ENCODE measurements at places on chromosomes 11 and 22.

- H3K4me1 ChIP-seq, result peaks cover 5% of the 10 kb centered on the region
- peak; percentile 65 for DNase-seq
- no peaks in the 10 kb centered on the region for H3K27me3 ChIP-seq
- no peaks in the 10 kb centered on the region for H3K36me3 ChIP-seq
- no peak overlapping the region for H3K27ac ChIP-seq
Measured at GRCh38 chr22:41966607-41967240, 2.5 kb upstream of the SEPTIN3 start.

- peaks cover 41% of the 10 kb centered on the region for H3K4me1 ChIP-seq
- H3K27ac ChIP-seq, result peak overlapping the region; percentile 7
- H3K27me3 ChIP-seq, result no peaks in the 10 kb centered on the region
- H3K4me3 ChIP-seq, result peak overlapping the region; percentile 92
- peaks cover 18% of the 10 kb centered on the region for H3K36me3 ChIP-seq
- no peak for DNase-seq
Measured at GRCh38 chr11:57713835-57714234, 1.4 kb downstream of the TMX2 start.

GRCh38 chr22:33209930-33210784 lies 152.0 kb upstream of the SYN3 start:
- H3K27ac ChIP-seq, result peak overlapping the region; percentile 46
- no peaks in the 10 kb centered on the region for H3K4me1 ChIP-seq
- DNase-seq, result peak; percentile 28
- no peak overlapping the region for H3K4me3 ChIP-seq

- H3K27ac ChIP-seq, result no peak overlapping the region
- H3K36me3 ChIP-seq, result peaks cover 90% of the 10 kb centered on the region
- no peak overlapping the region for H3K4me3 ChIP-seq
- no peak for DNase-seq
- H3K4me1 ChIP-seq, result peaks cover 39% of the 10 kb centered on the region
Measured at GRCh38 chr11:88305430-88305829, 32.1 kb downstream of the CTSC start.

GRCh38 chr11:43614214-43614613 lies 66.3 kb upstream of the HSD17B12 start:
- H3K36me3 ChIP-seq, result no peaks in the 10 kb centered on the region
- DNase-seq, result no peak
- no peak overlapping the region for H3K4me3 ChIP-seq
- peaks cover 15% of the 10 kb centered on the region for H3K27me3 ChIP-seq

DNA sequence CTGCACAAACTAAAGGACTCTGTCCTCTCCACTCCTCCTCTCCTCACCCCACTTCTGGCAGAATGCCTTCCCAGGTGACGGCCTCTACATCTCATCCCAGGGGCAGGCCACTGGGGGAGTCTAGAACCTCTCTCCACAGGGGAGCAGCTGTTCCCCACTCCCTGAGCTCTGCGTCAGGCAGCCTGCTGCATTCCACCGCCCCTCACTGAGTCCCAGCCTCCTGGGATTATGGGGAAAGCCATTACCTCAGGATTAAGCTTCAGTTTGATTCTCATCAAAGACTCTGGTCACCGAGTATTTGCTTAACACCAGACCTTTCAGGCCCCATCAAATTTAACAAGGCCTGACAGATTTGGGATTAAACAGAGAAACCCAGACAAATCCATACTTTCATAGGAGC lies 405.9 kb downstream of the NXPE2 start:
- H3K36me3 ChIP-seq, result no peaks in the 10 kb centered on the region
- H3K4me3 ChIP-seq, result no peak overlapping the region
- H3K4me1 ChIP-seq, result no peaks in the 10 kb centered on the region
- H3K27ac ChIP-seq, result no peak overlapping the region
- no peaks in the 10 kb centered on the region for H3K27me3 ChIP-seq

GRCh38 chr11:68322052-68322430 lies 9.7 kb downstream of the LRP5 start:
- DNase-seq, result no peak
- H3K4me1 ChIP-seq, result peaks cover 7% of the 10 kb centered on the region
- H3K36me3 ChIP-seq, result peaks cover 4% of the 10 kb centered on the region
- no peak overlapping the region for H3K27ac ChIP-seq
- no peak overlapping the region for H3K4me3 ChIP-seq
- H3K27me3 ChIP-seq, result no peaks in the 10 kb centered on the region

- H3K4me1 ChIP-seq, result peaks cover 7% of the 10 kb centered on the region
- no peak for DNase-seq
- peaks cover 12% of the 10 kb centered on the region for H3K27me3 ChIP-seq
- no peak overlapping the region for H3K4me3 ChIP-seq
- peaks cover 2% of the 10 kb centered on the region for H3K36me3 ChIP-seq
- H3K27ac ChIP-seq, result no peak overlapping the region
Measured at GRCh38 chr22:45067731-45068130, 57.9 kb upstream of the PHF21B start.

DNA sequence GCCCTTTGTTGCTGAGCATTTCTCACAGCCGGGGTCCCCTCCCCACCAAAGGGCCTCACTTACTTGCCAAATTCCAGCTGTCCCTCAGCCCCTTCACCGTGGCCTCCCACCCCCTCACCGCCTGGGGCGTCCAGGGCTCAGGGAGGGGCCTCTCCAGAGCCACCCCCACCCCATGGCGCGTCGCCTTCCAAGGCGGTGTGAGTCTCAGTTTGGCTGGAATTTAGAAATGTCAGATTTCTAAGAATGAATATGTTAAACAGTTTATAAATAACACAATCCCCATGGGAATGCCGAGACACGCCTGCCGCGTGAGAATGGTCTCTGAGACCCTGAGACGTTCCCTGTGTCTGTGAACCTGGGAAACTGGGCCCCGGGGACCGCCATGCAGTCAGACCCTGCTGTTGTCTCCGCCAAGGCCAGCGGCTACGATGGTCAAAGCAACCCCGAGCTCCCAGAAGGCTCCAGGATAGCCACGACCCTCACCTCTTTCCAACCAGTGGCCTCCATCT lies 28.9 kb downstream of the CELSR1 start:
- peaks cover 9% of the 10 kb centered on the region for H3K27me3 ChIP-seq
- H3K4me1 ChIP-seq, result no peaks in the 10 kb centered on the region
- DNase-seq, result no peak
- no peak overlapping the region for H3K27ac ChIP-seq
- no peaks in the 10 kb centered on the region for H3K36me3 ChIP-seq
- H3K4me3 ChIP-seq, result no peak overlapping the region

- no peak overlapping the region for H3K4me3 ChIP-seq
- no peak for DNase-seq
- H3K36me3 ChIP-seq, result no peaks in the 10 kb centered on the region
- no peaks in the 10 kb centered on the region for H3K4me1 ChIP-seq
Measured at GRCh38 chr11:58075781-58076180, 45.0 kb downstream of the OR6Q1 start.

DNA sequence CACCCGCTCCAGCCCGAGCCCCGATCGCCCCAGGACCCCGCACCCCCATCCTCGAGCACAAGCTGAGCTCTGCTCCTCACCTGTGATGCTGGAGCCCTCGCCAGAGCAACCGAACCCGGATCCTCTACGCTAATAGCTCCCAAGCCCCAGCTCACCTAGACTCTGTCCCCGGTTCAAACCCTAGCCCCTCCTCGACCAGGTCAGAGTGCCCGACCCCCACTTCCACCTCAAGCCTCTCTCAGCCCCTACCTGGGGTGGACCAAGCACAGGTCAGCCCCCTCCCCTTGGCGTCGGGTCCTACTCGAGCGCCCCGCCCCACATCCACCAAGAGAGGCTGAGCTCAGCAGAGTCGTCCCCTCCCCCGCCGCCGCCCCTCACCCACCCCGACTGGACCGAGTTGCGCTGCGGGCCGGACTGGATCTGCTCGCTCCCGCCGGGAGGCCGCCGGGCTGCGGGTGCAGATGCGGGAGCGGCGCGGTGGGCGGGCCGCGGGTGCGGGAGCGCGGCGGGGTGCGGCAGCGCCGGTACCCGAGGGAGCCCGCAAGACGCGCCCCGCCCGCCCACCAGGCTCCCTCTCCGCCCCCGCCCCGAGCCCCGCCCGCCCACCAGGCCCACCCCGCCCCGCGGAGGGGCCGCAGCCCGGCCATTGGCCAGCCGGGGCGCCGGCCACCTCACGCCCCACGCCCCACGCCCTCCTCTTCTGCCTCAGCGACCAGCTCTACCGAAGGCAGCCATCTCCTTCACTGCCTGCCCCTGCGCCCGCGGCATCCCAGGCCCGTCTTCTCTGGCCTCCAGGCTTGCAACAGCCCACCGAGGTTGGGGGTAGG lies 577 bp upstream of the DKK3 start:
- peaks cover 11% of the 10 kb centered on the region for H3K4me1 ChIP-seq
- no peak for DNase-seq

DNA sequence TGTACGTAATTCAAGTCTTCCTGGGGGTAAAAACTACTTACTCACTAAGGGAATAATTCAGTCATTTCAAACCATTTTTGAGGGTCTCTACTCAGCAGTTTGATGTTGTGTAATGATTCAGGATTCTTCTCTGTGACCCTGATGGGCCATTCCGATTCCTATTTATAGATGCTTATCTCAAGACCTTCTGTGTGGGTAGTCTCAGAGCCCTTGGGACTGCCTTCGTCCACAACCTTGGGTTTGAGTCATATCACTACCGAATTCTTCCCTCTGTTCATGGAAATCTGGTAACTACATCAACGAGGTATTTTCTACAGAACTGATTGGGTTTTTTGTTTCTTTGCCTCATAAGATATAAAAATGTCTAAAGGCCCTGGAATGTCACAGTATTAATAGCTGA lies 14.3 kb upstream of the CBX6 start:
- peaks cover 2% of the 10 kb centered on the region for H3K27me3 ChIP-seq
- no peak for DNase-seq
- no peak overlapping the region for H3K4me3 ChIP-seq
- no peak overlapping the region for H3K27ac ChIP-seq
- peaks cover 19% of the 10 kb centered on the region for H3K4me1 ChIP-seq
- no peaks in the 10 kb centered on the region for H3K36me3 ChIP-seq

DNA sequence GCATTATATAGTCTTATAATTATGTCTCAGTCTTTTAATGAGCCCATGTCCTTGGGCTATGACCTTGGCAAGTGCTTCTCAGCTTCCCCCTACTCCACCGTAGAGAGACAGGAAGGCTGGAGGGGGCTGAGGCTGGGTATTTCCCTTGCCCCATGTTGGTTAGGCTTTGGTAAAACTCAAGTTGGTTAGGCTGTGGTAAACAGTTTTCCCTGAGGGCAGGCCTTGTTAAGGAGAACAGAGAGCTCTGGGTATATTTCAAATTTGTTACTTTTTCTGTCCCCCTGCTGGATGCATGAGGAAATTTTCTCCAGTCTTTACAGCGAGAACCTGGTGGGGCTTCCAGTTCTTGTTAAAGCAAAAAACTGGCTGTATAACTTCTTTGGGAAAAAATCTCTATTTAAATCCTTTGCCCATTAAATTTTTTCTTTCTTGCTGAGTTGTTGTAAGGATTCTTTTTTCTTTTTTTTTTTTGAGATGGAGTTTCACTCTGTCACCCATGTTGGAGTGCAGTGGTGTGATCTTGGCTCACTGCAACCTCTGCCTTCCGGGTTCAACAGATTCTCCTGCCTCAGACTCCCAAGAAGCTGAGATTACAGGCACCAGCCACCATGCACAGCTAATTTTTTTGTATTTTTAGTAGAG lies 12.2 kb upstream of the DCHS1 start:
- H3K27ac ChIP-seq, result peak overlapping the region; percentile 54
- H3K4me1 ChIP-seq, result peaks cover 63% of the 10 kb centered on the region
- H3K4me3 ChIP-seq, result no peak overlapping the region
- H3K27me3 ChIP-seq, result peaks cover 3% of the 10 kb centered on the region
- H3K36me3 ChIP-seq, result peaks cover 13% of the 10 kb centered on the region

- H3K4me3 ChIP-seq, result no peak overlapping the region
- H3K4me1 ChIP-seq, result no peaks in the 10 kb centered on the region
- no peaks in the 10 kb centered on the region for H3K27me3 ChIP-seq
- no peak overlapping the region for H3K27ac ChIP-seq
Measured at GRCh38 chr11:111846636-111847035, 24.7 kb downstream of the ALG9 start.

- H3K4me1 ChIP-seq, result peaks cover 50% of the 10 kb centered on the region
- peak within 1 kb of the TSS; percentile 96 for H3K27ac ChIP-seq
- peak within 1 kb of the TSS; percentile 85 for H3K4me3 ChIP-seq
- H3K27me3 ChIP-seq, result no peaks in the 10 kb centered on the region
- DNase-seq, result peak; percentile 73
Measured at GRCh38 chr22:38317122-38317994, at the start of gene CSNK1E. Gene CSNK1E (minus strand): TSS chr22:38317433. CDS start chr22:38314157, 3,276 bp downstream.

- peaks cover 79% of the 10 kb centered on the region for H3K36me3 ChIP-seq
- no peaks in the 10 kb centered on the region for H3K27me3 ChIP-seq
- H3K4me3 ChIP-seq, result no peak overlapping the region
- H3K27ac ChIP-seq, result peak overlapping the region; percentile 77
Measured at GRCh38 chr11:61011229-61011870, 39.9 kb downstream of the CD6 start.

DNA sequence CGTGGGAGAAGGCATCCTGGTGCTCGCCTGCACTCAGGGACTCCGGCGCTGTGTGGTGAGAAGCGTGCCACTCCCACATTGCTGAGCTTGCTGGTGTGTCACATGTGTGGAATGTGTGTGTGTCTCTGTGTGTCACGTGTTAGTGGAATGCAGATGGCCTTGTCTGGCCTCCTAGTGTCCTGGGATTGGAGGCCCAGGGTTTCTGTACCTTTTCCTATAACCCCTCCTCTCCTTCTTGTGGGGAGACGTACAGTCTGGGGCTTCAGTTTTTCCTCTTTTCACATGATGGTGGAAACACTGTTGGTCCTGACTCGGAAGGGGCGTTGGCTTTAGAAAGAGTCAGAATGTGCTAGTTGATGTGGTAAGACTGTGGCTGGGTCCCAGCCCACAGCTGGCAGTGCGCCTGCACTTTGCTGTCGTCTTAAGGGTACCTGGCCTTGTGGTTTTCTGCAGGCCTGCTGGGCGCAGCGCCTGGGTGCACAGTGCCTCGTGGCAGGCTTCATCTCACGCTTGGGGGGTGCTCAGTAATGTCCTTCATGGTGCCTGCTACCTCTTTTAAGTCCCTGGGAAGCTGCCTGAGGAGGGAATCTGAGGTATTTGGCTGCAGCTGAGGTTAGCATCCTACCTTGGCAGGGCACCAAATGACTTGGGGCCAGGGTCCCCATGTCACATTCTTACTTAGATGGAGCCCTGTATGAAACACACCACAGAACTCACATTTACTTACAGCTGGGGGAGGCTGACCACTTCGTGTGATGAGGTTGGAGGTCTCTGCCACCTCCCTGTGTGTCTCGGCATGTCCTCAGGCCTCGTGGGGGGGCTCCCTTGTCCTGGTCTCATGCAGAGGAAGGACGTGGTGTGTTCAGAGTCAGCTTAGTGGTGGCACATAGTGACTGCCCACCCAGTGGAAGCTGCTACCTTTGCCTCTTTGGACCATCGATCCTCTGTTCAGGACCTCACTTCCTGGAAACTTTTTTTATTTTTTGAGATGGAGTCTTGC lies 61.9 kb downstream of the MED15 start:
- peak overlapping the region; percentile 60 for H3K4me3 ChIP-seq
- H3K4me1 ChIP-seq, result peaks cover 78% of the 10 kb centered on the region
- peak overlapping the region; percentile 93 for H3K27ac ChIP-seq
- H3K27me3 ChIP-seq, result no peaks in the 10 kb centered on the region
- H3K36me3 ChIP-seq, result peaks cover 93% of the 10 kb centered on the region

DNA sequence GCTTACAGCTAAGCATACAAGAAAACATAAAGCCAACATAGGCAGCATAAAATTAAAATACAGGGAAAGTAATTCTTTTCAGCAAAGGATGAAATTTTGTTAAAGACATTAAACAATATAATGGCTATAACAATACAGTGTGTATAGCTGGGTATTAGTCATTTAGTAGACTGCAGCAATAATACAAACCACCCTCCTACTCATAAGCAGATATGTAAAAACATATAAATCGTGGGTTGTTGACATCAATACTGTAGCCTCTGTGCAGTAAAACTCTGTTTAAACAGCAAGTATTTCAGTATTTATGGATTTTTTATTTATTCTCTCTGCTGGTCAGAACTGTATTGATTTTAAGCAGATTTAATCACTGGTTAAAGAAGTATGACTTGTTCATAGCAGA lies 639.1 kb upstream of the ANO5 start:
- no peaks in the 10 kb centered on the region for H3K36me3 ChIP-seq
- H3K27me3 ChIP-seq, result no peaks in the 10 kb centered on the region
- H3K4me1 ChIP-seq, result no peaks in the 10 kb centered on the region
- no peak for DNase-seq
- H3K4me3 ChIP-seq, result no peak overlapping the region
